ENCODE measurements at places on chromosomes 4 and X. TPM values are rescaled to one million over a fixed set of nuclear protein-coding genes. Genes with fewer than 3 reads are reported as not detected.

Gene SLC2A9
- 2.7 TPM for total RNA-seq

Gene STATH
- not detected for total RNA-seq

Gene CYP2U1
- total RNA-seq, result 9.7 TPM

Gene HTN3
- total RNA-seq, result not detected

Gene CHRDL1
- total RNA-seq, result 1.6 TPM

Gene GC
- 1,037 TPM for total RNA-seq

DNA sequence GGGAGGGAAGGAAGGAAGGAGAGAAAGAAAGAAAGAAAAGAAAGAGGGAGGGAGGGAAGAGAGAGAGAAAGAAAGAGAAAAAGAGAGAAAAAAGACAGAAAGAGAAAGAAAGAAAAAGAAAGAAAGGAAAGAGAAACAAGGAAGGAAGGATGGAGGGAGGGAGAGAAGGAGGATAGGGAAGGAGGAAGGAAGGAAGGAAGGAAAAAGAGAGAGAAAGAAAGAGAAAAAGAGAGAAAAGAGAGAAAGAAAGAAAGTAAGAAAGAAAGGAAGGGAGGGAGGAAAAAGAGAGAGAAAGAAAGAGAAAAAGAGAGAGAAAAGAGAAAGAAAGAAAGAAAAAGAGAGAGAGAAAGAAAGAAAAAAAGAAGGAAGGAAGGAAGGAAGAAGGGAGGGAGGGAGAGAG, 105.8 kb upstream of the RBPJ start:
- H3K4me3 ChIP-seq, result no peak overlapping the region
- no peak for DNase-seq
- peaks cover 4% of the 10 kb centered on the region for H3K4me1 ChIP-seq
- no peaks in the 10 kb centered on the region for H3K27me3 ChIP-seq
- no peaks in the 10 kb centered on the region for H3K36me3 ChIP-seq

GRCh38 chrX:15320297-15320696, 4.9 kb upstream of the ASB11 start:
- H3K4me1 ChIP-seq, result no peaks in the 10 kb centered on the region
- DNase-seq, result no peak
- no peak overlapping the region for H3K4me3 ChIP-seq
- H3K27ac ChIP-seq, result no peak overlapping the region

DNA sequence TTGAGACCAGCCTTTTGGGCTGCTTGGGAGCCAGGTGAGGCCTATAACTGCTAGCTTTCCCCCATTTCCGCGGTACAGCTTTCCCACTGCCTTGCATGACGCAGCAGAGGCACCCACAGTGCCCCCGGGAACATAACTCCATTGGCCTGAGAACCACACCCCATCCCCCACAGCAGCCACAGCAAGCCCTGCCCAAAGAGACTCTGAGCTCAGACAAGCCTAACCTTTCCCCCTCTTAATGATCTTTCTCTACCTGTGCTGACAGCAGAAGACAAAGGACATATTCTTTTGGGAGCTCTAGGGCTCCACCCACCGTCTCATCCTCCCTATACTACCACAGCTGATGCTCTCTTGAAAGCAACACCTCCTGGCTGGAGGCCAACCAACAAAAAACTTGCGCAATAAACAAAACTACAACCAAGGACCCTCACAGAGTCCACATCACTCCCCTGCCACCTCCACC, 114.8 kb downstream of the FANCB start:
- H3K4me3 ChIP-seq, result no peak overlapping the region
- no peaks in the 10 kb centered on the region for H3K27me3 ChIP-seq
- H3K36me3 ChIP-seq, result no peaks in the 10 kb centered on the region
- no peak overlapping the region for H3K27ac ChIP-seq
- H3K4me1 ChIP-seq, result no peaks in the 10 kb centered on the region

- no peaks in the 10 kb centered on the region for H3K27me3 ChIP-seq
- H3K27ac ChIP-seq, result no peak overlapping the region
Measured at GRCh38 chr4:87967193-87967592, 8.3 kb upstream of the SPP1 start.

DNA sequence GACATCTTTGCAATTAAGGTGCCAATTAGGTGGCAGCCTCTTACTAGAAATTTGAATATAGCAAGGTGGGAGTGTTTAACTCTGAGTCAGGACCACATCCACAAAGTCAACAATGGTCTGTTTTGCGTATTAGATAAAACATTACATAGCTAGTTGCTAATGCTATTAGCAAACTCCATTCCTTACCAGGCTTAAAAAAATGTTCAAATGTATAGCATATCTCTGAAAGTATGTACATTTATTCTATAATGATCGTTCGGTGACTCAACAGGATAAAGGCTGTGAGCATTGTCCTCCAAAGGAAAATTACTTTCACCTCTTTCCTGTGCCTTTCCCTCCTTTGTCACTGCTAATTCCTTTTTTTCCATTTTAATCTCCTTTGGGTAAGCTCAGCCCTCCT, 74.5 kb downstream of the SYTL5 start:
- no peak for DNase-seq
- no peak overlapping the region for H3K4me3 ChIP-seq
- no peaks in the 10 kb centered on the region for H3K36me3 ChIP-seq
- H3K4me1 ChIP-seq, result no peaks in the 10 kb centered on the region
- no peaks in the 10 kb centered on the region for H3K27me3 ChIP-seq

DNA sequence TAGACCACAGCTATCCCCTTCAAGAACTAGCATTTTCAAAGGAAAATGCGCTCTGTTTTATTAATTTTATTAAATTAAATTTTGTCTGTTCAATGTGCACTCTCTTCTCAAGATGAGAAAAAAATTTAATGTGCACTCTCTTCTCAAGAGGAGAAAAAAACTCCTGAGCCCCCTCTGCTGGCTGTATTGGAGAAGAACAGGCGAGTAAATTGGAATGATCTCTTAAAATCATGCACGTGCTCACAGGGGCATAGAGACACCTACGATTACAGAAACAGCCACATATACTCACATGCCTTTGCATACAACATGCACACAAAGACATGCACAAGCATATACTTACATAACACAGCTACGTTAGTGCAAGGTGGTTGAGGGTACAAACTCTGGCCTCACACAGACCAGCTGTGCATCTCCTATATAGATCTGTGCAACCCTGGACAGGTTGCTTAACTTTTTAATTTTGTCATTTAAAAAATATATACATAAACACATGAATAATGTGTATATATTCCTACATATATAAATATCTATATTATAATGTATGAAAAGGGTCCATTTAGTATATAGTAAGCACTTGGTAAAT, 176.2 kb upstream of the CXorf66 start:
- H3K4me1 ChIP-seq, result no peaks in the 10 kb centered on the region
- peak; percentile 41 for DNase-seq
- H3K36me3 ChIP-seq, result no peaks in the 10 kb centered on the region
- no peaks in the 10 kb centered on the region for H3K27me3 ChIP-seq

DNA sequence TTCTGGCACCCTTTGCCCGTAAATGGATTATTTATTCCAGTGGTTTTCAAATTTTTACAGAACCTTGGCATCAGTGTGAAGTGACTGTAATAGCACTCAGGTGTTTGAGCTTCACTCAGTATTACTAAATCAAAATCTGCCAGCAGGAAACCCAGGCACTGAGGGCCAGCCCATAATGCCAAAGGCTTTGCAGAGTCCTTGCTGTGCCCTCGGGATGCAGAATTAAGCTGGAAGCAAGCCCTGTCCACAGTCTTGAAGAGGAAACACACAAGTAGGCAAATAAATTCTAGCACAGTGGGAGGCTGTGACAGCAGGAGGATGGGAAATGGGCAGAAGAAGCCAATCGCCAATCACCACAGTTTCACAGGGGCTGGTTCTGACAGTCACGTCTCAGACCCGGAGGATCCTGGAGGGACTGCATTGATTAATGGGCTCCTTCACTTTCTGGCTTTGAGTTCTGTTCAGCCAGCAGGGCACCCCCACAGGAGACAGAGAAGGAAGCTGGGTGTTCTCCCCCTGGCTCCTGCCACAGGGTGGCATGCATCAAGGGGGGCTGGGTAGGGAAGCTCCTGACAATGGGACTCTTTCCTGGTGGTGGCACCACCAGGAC, 138.8 kb downstream of the MTNR1A start:
- no peak for DNase-seq
- H3K27me3 ChIP-seq, result peaks cover 3% of the 10 kb centered on the region
- no peaks in the 10 kb centered on the region for H3K4me1 ChIP-seq
- H3K27ac ChIP-seq, result no peak overlapping the region
- no peaks in the 10 kb centered on the region for H3K36me3 ChIP-seq

DNA sequence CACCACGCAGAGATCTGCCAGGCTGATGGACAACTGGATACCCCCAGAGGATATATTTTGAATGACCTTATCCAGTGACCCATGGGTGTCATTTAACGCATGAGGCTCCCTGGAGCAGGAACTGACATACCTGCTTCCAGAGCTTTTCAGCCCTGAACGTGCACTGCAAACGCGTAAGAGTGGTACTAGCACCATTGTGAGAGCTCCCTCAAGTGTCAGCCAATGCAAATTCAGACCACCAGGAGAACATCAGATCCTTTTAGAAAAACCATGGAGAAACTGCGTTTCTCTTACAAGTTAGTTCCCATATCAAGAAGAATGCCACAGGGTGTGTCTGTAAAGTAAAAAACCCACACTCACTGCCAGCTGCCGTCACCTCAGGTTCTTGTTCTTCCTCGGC, 7.3 kb downstream of the TREX2 start:
- H3K27me3 ChIP-seq, result no peaks in the 10 kb centered on the region
- DNase-seq, result peak; percentile 39
- no peaks in the 10 kb centered on the region for H3K4me1 ChIP-seq

- H3K27ac ChIP-seq, result no peak overlapping the region
- no peaks in the 10 kb centered on the region for H3K27me3 ChIP-seq
- no peak for DNase-seq
- H3K4me3 ChIP-seq, result no peak overlapping the region
Measured at GRCh38 chrX:108167211-108167872, 75.8 kb downstream of the ATG4A start.

GRCh38 chr4:185143601-185143969, 519 bp downstream of the SLC25A4 start:
- no peak overlapping the region for H3K27ac ChIP-seq
- peak overlapping the region; percentile 18 for H3K4me3 ChIP-seq
- DNase-seq, result peak; percentile 50
- no peaks in the 10 kb centered on the region for H3K27me3 ChIP-seq

GRCh38 chrX:31603411-31604120, 531.7 kb upstream of the FTHL17 start:
- no peak overlapping the region for H3K4me3 ChIP-seq
- H3K27ac ChIP-seq, result no peak overlapping the region
- no peaks in the 10 kb centered on the region for H3K4me1 ChIP-seq
- H3K36me3 ChIP-seq, result no peaks in the 10 kb centered on the region
- no peak for DNase-seq

DNA sequence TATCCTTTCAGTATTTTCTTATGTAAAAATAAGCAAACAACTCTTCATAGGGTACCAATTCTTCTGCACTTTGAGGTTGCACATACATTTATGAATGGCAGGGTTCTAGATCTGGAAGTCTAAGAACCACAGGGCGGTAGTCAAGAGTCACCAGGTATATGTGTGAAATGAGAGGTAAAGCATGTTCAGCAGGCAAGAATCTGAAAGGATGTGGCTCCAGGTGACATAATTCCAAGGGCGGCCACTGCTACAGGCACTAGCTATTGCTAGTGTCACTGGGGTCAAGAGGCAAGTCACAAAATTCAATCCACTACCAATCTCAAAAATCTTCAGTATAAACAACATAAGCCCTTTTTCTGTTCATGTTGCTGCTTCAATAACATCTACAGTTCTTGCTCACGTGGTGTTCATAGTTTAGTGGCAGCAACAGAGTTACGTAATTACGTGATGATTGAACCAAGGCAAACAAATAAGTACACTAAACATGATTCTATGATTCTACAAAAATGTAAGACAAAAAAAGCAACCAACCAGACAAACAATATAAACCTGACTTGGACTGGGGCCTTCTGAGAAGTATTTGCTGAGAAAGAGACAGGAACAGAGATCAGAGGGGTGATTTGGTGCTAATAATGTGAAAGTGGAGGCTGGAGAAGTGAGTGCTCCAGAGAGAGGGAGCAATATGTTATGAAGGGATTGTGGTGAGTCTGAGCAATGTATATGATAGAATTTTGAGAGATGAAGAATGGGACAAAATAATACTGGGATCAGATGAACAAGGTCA, 101.7 kb downstream of the NAA11 start:
- no peaks in the 10 kb centered on the region for H3K4me1 ChIP-seq
- no peaks in the 10 kb centered on the region for H3K27me3 ChIP-seq
- H3K36me3 ChIP-seq, result no peaks in the 10 kb centered on the region
- H3K27ac ChIP-seq, result no peak overlapping the region
- no peak for DNase-seq
- no peak overlapping the region for H3K4me3 ChIP-seq
